ENCODE measurements at places on chromosomes 6 and 20.

DNA sequence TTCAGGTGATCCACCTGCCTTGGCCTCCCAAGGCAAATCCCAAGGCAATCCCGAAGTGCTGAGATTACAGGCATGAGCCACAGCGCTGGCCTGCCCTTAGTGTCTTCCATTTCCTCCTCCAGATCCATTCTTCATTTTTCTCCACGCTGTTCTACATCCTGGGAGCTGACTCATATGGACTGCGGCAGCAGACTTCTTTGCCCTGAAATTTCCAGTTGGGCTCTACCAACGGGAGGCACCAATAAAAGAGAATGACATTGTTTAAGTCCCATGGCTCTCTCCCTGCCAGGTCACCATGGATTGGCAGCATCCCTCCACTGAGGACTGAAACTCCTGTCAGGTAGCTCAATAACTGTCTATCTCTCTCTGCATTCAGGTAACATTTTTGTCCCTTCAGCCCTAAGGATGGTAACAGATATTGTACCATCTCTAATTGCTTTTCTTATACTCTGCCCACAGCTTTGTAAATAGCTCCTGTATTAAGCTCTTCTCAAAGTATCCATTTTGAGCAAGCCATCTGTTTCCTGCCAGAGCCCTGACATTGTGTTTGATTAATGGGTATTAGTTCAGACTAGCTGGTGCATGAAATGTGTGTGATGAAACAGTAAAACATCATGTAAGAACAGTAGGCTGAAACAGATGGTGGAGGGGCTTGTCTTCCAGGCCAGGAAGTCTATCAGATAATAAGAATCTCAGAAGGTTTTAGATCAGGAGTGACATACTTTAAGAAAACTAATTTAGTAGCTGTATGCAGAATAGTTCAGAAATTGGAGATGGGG is 3.6 kb downstream of the TBCC start:
- no peak for DNase-seq

DNA sequence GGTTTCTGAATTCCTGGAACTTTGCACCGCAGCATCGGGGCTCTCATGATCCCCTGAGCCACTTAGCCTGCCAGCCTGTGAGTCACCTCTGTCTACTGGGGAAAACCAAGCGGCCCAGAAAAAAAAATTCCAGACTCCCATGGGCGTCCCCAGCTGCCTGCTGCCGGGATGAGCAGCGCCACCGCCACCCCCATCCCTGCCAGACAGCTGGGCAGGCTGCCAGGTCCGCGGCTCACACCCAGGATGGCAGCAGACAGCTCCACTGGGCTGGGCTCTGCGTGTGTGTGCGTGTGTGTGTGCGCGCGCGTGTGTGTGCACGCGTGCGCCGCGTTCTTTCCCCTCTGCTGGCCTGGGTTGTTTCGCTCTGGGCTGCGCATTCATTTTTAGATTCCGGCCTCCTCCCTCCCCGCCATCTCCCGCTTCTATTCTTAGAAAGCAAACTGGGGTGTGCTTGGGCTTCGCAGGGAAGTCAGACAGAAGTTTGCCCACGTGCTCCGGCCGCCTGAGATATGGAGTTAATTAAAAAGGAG is 38.9 kb upstream of the PMEPA1 start:
- peak; percentile 64 for DNase-seq

DNA sequence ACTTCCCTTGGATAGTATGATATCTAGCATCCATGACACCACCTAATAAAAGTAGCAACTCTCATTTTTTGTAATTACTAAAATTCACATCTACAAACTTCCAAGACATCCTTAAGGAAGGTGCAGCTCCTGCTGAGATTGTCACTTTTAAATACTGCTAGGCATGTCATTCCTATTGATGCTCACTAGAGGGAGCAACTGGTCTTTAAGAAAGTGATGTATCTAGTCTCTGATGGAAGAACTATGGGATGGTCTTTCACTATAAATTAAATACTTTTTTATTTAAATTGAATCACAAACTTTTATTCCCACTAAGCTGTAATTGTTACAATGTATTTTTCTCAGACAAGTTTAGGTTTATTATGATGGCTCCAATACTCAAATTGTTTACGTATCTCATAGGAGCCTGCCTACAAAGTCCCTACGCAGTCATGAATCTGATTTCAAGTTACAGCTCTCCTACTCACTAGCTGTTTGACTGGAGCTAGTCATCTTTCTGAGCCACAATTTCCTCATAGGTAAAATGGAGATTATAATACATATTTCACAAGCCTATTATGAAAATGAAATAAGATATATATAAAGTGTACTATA is 8.1 kb upstream of the TSPYL1 start:
- DNase-seq = no peak

GRCh38 chr6:158757753-158758090 is 61.4 kb downstream of the EZR start:
- no peak for DNase-seq

GRCh38 chr6:106966671-106967640 is 7.6 kb downstream of the CD24 start:
- no peak for DNase-seq
